ENCODE measurements at places on chromosomes 16 and 17. TPM values are rescaled to one million over a fixed set of nuclear protein-coding genes. Genes with fewer than 3 reads are reported as not detected.

Gene CALB2
- total RNA-seq: 0.97 TPM

Gene CCL14
- not detected for total RNA-seq

Gene GSDMA
- total RNA-seq: not detected

Gene SPN
- total RNA-seq: 1.1 TPM

Gene SKAP1
- not detected for total RNA-seq

Gene SULT1A4
- 7.6 TPM for total RNA-seq

Gene PRSS53
- total RNA-seq: 2.8 TPM

Gene DNASE1L2
- total RNA-seq: 2.5 TPM

GRCh38 chr17:66373079-66373478 lies 70.7 kb downstream of the PRKCA start:
- no peak overlapping the region for H3K27ac ChIP-seq
- H3K4me3 ChIP-seq: no peak overlapping the region
- H3K27me3 ChIP-seq: no peaks in the 10 kb centered on the region
- H3K36me3 ChIP-seq: no peaks in the 10 kb centered on the region
- DNase-seq: no peak
- peaks cover 3% of the 10 kb centered on the region for H3K4me1 ChIP-seq

DNA sequence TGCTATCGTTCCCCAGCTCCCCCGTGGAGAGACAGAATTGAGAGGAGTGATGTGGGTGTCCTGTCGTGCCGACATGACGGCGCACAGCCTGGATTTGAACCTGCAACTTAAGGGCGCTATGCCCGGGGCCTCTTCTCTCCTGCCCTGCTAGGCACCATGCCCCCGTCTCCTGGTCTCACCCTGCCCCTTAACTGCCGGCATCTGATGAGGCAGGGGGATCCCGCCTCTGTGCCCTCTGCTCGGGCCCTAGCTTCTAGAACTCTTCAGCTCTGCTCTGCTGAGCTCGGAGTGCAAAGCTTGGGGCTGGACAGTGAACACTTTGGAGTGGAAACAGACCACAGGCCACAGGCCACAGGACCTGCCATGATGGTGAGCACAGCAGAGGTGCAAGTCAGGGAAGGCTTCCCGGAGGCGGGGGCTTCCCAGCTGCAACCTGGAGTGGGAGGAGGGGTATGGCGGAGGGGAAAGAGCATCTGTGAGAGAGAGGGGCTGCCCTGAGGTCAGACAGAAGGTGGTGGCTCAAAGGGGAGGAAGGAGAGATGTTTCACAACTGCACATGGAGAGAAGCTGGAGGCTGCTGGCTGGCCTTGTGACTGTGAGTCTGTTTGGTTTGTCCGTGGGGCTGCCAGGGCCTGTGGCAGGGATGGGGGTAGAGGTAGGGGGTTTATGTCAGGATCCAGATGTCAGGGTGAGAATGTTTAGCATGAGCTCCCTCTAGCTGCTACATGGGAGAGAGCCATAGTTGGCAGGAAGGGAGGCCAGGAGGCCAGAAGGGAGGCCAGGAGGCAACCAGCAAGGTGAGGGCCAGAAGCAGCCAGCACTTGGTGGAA lies 107.8 kb downstream of the CRLF3 start:
- no peaks in the 10 kb centered on the region for H3K4me1 ChIP-seq
- no peaks in the 10 kb centered on the region for H3K27me3 ChIP-seq
- no peak overlapping the region for H3K27ac ChIP-seq
- peaks cover 12% of the 10 kb centered on the region for H3K36me3 ChIP-seq

- H3K27me3 ChIP-seq: no peaks in the 10 kb centered on the region
- 0 out of 2 replicates have a peak, but pooled peaks cover 5% of the 10 kb centered on the region for H3K4me1 ChIP-seq
- DNase-seq: no peak
- no peak overlapping the region for H3K4me3 ChIP-seq
- no peak overlapping the region for H3K27ac ChIP-seq
These were observed 253.8 kb upstream of the CDH11 start for GRCh38 chr16:65375651-65376050.

GRCh38 chr16:17578981-17579874 lies 108.5 kb upstream of the XYLT1 start:
- peak; percentile 89 for DNase-seq
- no peak overlapping the region for H3K4me3 ChIP-seq
- H3K4me1 ChIP-seq: no peaks in the 10 kb centered on the region
- H3K27ac ChIP-seq: no peak overlapping the region
- H3K36me3 ChIP-seq: peaks cover 4% of the 10 kb centered on the region
- no peaks in the 10 kb centered on the region for H3K27me3 ChIP-seq

GRCh38 chr17:19546289-19547065 lies 12.8 kb downstream of the SLC47A1 start:
- no peak overlapping the region for H3K27ac ChIP-seq
- no peaks in the 10 kb centered on the region for H3K27me3 ChIP-seq
- H3K4me1 ChIP-seq: no peaks in the 10 kb centered on the region
- H3K4me3 ChIP-seq: no peak overlapping the region
- no peaks in the 10 kb centered on the region for H3K36me3 ChIP-seq
